ENCODE measurements at places on chromosomes 11 and 22. TPM values are rescaled to one million over a fixed set of nuclear protein-coding genes. Genes with fewer than 3 reads are reported as not detected.

GRCh38 chr22:17769716-17770082, 4.6 kb downstream of the BID start:
- H3K27ac ChIP-seq = no peak overlapping the region
- peaks cover 63% of the 10 kb centered on the region for H3K4me1 ChIP-seq
- H3K27me3 ChIP-seq = peaks cover 10% of the 10 kb centered on the region
- no peaks in the 10 kb centered on the region for H3K36me3 ChIP-seq
- H3K4me3 ChIP-seq = no peak overlapping the region

The UPK3A gene
- total RNA-seq = not detected

DNA sequence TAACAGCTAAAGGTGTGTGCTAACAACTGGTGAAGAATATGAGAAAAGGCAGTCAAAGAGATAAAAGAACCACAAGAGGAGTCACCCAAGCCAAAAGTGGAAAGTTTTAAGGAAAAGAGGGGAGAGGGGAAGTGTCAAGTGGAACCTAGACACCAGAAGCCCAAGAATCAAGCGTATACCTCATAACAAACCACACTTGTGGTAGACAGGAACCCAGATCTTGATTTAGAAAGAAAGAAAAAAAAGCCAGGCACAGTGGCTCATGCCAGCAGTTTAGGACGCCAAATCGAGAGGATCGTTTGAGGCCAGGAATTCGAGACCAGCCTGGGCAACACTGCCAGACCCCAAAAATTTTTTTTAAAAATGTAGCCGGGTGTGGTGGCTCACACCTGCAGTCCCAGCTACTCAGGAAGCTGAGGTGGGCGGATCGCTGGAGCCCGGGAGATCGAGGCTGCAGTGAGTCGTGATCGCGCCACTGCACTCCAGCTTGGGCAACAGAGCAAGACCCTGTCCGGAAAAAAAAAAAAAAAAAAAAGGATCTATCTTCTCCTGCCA, 877 bp downstream of the SLC25A17 start:
- no peak for DNase-seq
- H3K4me1 ChIP-seq = peaks cover 45% of the 10 kb centered on the region
- no peaks in the 10 kb centered on the region for H3K27me3 ChIP-seq
- H3K4me3 ChIP-seq = peak overlapping the region; percentile 96
- peak overlapping the region; percentile 85 for H3K27ac ChIP-seq

DNA sequence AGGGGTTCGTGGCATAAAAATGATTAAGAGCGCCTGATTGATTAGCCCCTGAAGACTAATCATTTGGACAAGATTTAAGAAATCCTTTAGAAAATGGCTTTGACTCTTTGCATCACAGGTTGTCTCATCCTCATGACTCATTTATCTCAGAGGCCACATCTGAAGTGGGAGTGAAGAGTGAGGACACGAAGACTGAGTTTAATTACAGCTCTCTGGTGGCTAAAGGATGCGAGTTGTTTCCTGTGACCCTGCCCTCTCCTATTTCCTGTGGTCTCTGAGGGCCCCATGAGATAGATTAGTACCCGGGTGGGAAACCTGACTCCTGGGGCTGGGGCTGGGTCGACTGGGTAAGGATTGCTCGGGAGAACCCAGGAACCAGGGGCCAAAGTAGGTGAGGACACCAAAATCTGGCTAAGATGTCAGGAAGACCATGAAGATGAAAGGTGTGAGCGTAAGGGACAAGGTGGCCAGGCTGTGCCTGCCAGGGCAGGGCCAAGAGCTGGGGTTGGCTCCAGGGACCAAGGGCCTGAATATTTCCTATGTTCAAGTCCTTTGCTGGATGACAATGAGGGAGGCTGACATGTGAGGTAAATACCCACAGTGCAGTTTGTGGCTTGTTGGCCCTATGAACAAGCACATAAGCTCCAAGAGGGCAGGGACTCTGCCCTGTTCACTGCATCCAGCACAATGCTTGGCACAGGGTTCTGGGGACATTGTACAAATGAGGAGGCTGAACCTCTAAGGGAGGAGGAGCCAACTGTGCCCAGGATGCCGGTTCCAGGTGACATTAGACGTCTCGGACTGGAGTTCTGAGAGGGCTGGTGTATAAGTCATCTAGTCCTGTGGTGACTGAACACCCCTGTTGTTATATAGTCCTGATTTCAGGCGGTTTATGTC, 3.6 kb downstream of the OTOG start:
- H3K36me3 ChIP-seq = no peaks in the 10 kb centered on the region
- H3K4me3 ChIP-seq = no peak overlapping the region
- H3K27me3 ChIP-seq = peaks cover 29% of the 10 kb centered on the region
- peaks cover 11% of the 10 kb centered on the region for H3K4me1 ChIP-seq
- no peak for DNase-seq

DNA sequence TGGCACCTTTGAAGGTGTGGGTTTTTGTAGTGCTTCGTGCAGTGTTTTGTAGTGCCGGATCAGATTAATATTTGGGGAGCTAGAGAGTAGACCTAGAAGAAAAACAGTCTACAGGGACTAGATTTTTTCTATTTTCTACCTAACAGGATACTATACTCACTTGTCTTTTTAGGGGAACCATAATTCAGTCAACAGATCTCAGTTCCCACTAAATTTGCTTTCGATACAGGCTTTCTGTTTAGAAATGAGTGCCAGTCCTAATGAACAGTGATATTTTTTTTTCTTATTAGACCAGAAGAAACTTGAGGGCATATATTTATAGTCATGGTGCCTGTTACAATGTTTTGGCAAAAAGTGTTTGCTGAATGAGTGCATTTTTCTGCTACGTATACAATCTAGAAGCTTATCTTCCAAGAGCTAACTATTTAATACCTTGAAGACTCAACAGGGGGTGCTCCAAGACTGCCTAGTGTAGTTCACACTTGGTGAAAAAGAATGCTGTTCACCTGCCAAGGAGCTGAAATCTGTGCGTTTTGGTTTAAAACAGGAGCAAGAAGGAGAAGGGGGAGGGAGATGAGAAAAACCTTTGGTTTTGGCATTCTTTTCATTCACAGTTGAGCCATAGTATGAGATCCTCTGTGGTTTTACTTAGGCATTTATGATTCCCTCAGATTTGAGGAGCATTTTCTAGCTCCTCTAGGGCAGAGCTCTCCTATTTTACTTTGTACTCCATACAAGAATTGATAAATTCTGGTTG, 44.9 kb upstream of the VSTM5 start:
- peak; percentile 9 for DNase-seq
- H3K27me3 ChIP-seq = peaks cover 65% of the 10 kb centered on the region
- H3K27ac ChIP-seq = no peak overlapping the region

DNA sequence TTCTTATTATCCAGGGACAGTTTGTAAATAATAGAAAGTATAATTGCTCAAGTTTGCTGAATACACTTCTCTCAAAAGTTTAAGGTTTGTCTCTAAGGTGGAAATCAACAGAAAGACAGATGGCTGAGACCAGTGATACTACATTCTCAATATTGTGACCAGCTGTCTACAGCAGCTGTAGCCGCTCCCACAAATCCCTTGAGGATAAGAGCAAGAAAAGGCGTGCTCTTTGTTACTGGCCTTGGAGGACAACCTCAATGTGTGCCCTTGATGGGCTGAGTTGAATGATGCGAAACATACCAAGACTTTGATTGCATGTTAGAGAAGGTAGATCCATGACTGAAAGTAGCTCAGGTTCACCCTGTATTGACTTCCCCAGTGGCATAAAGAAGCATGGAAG, 6.1 kb downstream of the OR6M1 start:
- H3K27me3 ChIP-seq = no peaks in the 10 kb centered on the region
- no peak overlapping the region for H3K4me3 ChIP-seq
- no peak overlapping the region for H3K27ac ChIP-seq
- H3K4me1 ChIP-seq = no peaks in the 10 kb centered on the region
- H3K36me3 ChIP-seq = no peaks in the 10 kb centered on the region
- DNase-seq = no peak

The EMID1 gene
- total RNA-seq = 0.14 TPM

The NFAM1 gene
- 0.31 TPM for total RNA-seq
